ENCODE measurements at places on chromosomes 2 and 18.
A peak's percentile ranks its signal among the peaks of the same experiment; 100 is the strongest.

DNA sequence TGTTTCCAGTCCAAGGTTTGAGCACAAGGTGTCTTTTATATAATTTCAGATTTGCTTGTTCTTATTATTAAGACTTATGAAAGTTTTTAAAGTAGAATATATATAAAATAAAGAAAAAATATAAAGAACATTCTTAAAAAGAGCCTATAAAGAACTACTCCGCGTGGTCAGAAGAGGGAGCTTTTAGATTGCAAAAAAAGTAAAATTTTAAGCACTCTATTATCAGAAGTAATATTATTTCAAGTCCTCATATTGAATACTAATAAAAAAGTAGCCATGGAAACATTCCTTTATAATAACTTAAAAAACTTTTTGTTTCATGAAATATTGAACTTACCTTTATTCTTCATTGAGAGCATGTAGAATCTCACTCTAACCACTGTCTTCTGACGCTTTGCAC lies 51.4 kb downstream of the LINC00305 start:
- H3K27me3 ChIP-seq: no peaks in the 10 kb centered on the region
- no peaks in the 10 kb centered on the region for H3K4me1 ChIP-seq
- H3K36me3 ChIP-seq: no peaks in the 10 kb centered on the region

- H3K27me3 ChIP-seq: no peaks in the 10 kb centered on the region
- no peaks in the 10 kb centered on the region for H3K4me1 ChIP-seq
- H3K36me3 ChIP-seq: no peaks in the 10 kb centered on the region
- H3K4me3 ChIP-seq: no peak overlapping the region
Measured at GRCh38 chr2:109318949-109319342, 189.9 kb downstream of the SH3RF3 start.

GRCh38 chr2:33135645-33136044 lies 188.9 kb downstream of the LTBP1 start:
- H3K4me3 ChIP-seq: no peak overlapping the region
- no peak overlapping the region for H3K27ac ChIP-seq
- DNase-seq: no peak
- no peaks in the 10 kb centered on the region for H3K36me3 ChIP-seq
- H3K4me1 ChIP-seq: no peaks in the 10 kb centered on the region

GRCh38 chr2:71379086-71379485 lies 47.5 kb downstream of the ZNF638 start:
- H3K4me3 ChIP-seq: no peak overlapping the region
- no peaks in the 10 kb centered on the region for H3K27me3 ChIP-seq
- peaks cover 35% of the 10 kb centered on the region for H3K36me3 ChIP-seq
- no peak for DNase-seq

- H3K4me3 ChIP-seq: no peak overlapping the region
- no peak for DNase-seq
- no peaks in the 10 kb centered on the region for H3K4me1 ChIP-seq
- H3K27me3 ChIP-seq: no peaks in the 10 kb centered on the region
- H3K36me3 ChIP-seq: no peaks in the 10 kb centered on the region
- H3K27ac ChIP-seq: no peak overlapping the region
Measured at GRCh38 chr2:128602699-128603101, 284.0 kb upstream of the HS6ST1 start.

- H3K4me1 ChIP-seq: peaks cover 3% of the 10 kb centered on the region
- H3K36me3 ChIP-seq: no peaks in the 10 kb centered on the region
- H3K27me3 ChIP-seq: no peaks in the 10 kb centered on the region
- peak within 1 kb of the TSS; percentile 50 for H3K4me3 ChIP-seq
- DNase-seq: no peak
Measured at GRCh38 chr2:200585730-200586643, at the start of gene AOX1. AOX1 (plus strand) TSS chr2:200586014; CDS start chr2:200586109, 95 bp downstream.

- H3K27ac ChIP-seq: no peak overlapping the region
- no peak overlapping the region for H3K4me3 ChIP-seq
- H3K27me3 ChIP-seq: no peaks in the 10 kb centered on the region
Measured at GRCh38 chr18:44823286-44823685, 142.6 kb downstream of the SETBP1 start.

- no peaks in the 10 kb centered on the region for H3K36me3 ChIP-seq
- H3K27me3 ChIP-seq: no peaks in the 10 kb centered on the region
- H3K27ac ChIP-seq: no peak overlapping the region
- no peak overlapping the region for H3K4me3 ChIP-seq
- H3K4me1 ChIP-seq: peaks cover 3% of the 10 kb centered on the region
Measured at GRCh38 chr2:30709516-30709915, 97.7 kb downstream of the CAPN13 start.

DNA sequence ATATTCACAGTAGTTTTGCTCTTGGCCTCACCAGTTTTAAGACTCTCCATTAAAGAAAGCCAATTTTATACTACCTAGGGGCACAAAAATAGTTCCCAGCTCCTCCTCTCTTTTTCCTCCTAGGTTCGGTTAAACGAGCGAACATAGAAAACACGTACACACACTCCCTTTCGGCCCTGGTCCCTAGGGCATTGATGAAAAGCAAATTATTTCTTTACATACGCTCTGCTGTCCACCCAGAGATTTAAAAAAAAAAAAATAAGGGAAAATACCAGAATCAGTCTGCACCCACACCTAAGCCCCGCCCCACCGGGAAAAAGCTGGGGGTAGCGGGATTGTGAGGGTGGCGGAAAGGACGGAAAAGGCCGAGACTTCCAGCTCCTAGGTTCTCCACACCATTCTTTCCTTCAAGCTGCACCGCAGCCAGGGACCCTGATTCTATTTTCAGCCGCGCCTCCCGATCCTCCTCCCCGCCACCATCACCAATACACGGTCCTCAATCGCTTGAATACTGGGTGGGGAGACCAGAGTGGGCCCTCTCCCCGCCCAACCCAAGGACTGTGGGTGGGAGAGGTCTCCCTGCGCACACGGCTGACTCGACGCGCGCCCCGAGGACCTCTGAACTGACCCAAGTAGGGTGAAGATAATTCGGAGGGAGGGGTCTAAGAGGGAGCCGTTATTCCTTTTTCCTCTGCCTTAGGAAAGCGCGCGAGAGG lies 769 bp downstream of the ATF2 start:
- peak overlapping the region; percentile 89 for H3K27ac ChIP-seq
- no peaks in the 10 kb centered on the region for H3K36me3 ChIP-seq
- no peaks in the 10 kb centered on the region for H3K27me3 ChIP-seq
- peaks cover 7% of the 10 kb centered on the region for H3K4me1 ChIP-seq

DNA sequence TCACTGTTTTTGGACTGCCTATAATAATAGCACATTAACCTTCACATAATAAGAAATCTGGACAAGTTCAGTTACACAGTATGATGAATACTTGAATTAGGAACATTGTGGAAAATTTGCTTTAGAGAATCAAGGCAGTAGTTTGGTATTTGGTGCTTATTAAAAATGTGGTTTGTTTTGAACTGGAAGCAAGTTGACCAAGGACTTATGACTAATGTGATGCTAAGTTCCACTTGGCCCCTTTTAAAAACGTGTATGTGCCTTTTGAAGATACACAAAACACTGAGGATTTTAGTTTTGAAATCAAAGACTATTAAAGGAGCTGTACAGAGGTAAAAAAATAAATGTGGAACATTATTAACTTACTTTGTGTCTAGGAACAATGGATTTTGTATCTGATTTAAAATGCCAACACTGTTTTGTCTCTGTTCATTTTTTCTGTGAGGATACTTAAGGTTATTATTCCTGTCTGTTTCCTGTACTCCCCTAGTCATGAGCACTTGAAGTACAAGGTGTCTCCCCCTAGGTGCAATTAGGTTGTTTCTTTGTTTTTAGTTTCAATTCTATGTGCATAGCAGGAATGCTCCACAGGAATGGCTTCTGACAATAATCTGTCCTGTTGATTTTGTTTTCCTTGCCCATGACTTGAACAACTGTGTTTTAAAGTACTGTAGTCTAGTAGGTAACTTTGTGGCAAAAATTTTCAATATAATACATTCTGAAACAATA lies 49.6 kb upstream of the PTH2R start:
- no peak overlapping the region for H3K4me3 ChIP-seq
- H3K27me3 ChIP-seq: no peaks in the 10 kb centered on the region
- no peaks in the 10 kb centered on the region for H3K4me1 ChIP-seq
- H3K36me3 ChIP-seq: peaks cover 35% of the 10 kb centered on the region
- DNase-seq: no peak

DNA sequence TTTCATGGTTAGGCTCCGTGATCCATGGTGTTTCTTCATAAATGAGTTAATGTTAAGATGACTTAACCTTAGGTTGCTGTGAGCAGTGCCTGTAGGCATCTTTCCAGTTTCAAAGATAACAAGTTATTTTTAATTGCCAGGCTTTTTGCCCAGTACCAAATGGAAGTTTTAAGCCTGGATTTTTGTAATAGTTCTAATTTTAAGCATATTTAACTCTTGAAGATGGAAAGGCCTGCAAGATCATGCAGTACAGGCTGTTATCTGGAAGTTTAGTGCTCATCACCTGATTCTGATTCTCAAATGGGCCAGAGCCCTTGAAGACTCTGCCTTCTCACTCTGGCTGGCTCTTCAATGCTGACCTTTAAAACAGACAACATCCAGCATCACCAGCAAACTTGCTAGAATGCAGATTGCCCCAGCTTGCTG lies 141.3 kb downstream of the NCK2 start:
- H3K27ac ChIP-seq: no peak overlapping the region
- peaks cover 31% of the 10 kb centered on the region for H3K36me3 ChIP-seq
- H3K27me3 ChIP-seq: no peaks in the 10 kb centered on the region
- no peak for DNase-seq
- peaks cover 13% of the 10 kb centered on the region for H3K4me1 ChIP-seq

DNA sequence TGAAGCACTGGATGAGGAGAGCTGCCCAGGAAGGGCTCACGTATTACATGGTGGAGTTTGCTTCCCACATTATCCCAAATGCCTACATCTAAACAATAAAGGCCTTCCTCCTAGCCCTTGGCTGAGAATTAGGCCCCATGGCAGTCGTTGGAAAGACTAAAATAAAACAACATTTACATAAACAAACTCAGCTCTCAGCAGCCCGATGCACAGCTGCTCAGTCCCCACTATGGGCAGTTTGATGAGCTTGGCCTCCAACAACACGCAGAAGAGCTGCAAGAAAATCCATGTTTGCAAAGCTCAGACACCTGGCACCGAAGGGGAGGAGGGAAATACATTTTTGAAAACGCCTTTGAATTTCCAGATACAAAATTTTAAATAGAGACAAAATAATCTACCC lies 352.4 kb downstream of the EIPR1 start:
- no peaks in the 10 kb centered on the region for H3K36me3 ChIP-seq
- H3K27me3 ChIP-seq: no peaks in the 10 kb centered on the region

- no peaks in the 10 kb centered on the region for H3K27me3 ChIP-seq
- no peaks in the 10 kb centered on the region for H3K36me3 ChIP-seq
- DNase-seq: no peak
Measured at GRCh38 chr2:42072349-42073118, 24.7 kb downstream of the PKDCC start.

GRCh38 chr18:30862900-30863299 lies 179.6 kb downstream of the DSC3 start:
- DNase-seq: no peak
- no peak overlapping the region for H3K27ac ChIP-seq
- no peaks in the 10 kb centered on the region for H3K36me3 ChIP-seq
- H3K4me3 ChIP-seq: no peak overlapping the region
- H3K4me1 ChIP-seq: no peaks in the 10 kb centered on the region

- H3K4me3 ChIP-seq: no peak overlapping the region
- no peaks in the 10 kb centered on the region for H3K36me3 ChIP-seq
- no peak overlapping the region for H3K27ac ChIP-seq
- no peaks in the 10 kb centered on the region for H3K4me1 ChIP-seq
Measured at GRCh38 chr2:145076085-145076484, 556.2 kb upstream of the ZEB2 start.

DNA sequence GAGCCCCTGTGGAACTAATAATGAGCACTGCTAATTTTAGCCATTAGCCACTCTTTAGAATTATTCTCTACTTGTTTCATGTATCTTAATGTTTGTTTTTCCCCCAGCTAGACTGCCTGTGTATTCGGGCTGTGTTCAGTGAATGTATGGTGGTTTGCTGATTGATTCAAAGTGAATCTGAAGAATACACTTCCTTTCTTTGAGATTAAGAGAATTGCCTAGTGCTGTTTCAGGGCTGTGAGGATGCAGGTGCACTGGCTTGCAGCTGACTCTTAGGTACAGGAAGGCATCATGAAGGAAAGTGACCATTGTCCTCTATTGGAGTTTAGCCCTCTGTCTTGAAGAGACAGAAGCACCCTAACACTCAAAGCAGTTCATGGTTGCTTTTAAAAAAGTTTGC lies 138.7 kb downstream of the CERS6 start:
- H3K36me3 ChIP-seq: no peaks in the 10 kb centered on the region
- no peak for DNase-seq
- no peaks in the 10 kb centered on the region for H3K4me1 ChIP-seq
- H3K27me3 ChIP-seq: no peaks in the 10 kb centered on the region

- H3K36me3 ChIP-seq: no peaks in the 10 kb centered on the region
- no peaks in the 10 kb centered on the region for H3K4me1 ChIP-seq
- H3K27me3 ChIP-seq: no peaks in the 10 kb centered on the region
- H3K27ac ChIP-seq: no peak overlapping the region
- no peak for DNase-seq
Measured at GRCh38 chr2:47771211-47771610, 11.7 kb upstream of the MSH6 start.
